ENCODE measurements at places on chromosomes 11 and 22.

DNA sequence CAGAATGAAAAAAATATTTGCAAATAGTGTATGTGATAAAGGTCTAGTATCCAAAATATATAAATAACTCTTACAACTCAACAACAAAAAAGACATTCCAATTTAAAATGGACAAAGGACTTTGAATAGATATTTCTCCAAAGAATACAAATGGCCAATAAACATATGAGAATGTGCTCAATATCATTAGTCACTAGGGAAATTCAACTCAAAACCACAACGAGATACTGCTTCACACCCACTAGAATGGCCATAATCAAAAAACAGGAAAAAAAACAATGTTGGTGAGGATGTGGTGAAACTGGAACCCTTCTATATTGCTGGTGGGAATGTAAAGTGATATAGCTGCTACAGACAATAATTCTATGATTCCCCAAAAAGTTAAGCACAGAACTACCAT lies 38.6 kb upstream of the RPS13 start:
- no peak for DNase-seq

- DNase-seq: no peak
Measured at GRCh38 chr22:44444341-44445306, 53.4 kb downstream of the RTL6 start.

- DNase-seq: no peak
Measured at GRCh38 chr11:32316858-32317642, 118.3 kb downstream of the WT1 start.

DNA sequence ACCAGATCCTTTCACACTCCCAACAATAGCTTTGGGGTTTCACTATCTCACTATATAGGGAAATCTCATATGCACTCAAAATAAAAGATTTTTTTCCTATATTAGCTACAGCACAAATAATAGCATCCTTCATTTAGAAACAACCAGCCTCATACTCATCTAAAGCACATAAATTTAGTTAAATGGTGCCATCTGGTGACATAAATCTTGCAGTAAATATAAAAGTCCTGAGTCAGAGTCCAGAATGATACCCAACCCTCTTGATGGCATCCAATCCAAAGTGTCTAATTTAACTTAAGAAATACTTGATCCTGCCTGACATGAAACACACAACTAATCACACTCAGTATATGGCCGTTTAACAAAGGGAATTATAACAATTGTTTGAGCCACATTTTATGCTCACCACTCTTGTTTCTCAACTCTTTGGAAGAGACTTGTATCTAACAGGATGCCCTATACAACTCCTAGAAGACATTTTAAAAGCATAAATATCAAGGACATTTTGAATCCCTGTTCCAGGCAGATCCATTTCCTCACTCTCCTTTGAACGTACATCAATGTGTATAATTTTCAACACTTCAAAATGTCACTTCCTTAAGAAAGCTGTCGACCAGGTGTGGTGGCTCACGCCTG lies 36.2 kb downstream of the DLG2 start:
- DNase-seq: peak; percentile 66

DNA sequence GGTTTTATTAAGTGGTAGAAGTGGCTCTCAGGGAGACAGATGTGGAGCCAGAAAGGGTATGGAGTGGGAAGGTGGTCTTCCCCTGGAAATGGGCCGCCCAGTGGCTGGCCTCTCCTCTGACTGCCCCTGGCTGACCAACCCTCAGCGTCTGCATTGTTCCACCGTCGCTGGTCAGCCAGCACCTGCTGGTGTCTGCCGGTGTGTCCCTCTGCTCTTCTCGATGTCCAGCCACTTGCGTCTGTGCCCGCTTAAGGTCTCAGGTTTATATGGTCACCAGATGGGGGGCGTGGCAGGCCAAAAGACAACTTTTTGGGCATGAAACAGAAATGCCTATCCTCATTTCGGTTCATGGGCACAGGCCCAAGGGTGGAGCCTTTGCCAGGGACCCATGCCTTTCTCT lies 1221.5 kb downstream of the JRKL start:
- no peak for DNase-seq

- peak; percentile 71 for DNase-seq
Measured at GRCh38 chr11:121802542-121802941, 313.5 kb downstream of the BLID start.

- no peak for DNase-seq
Measured at GRCh38 chr22:31393893-31394292, 5.5 kb upstream of the DRG1 start.

- no peak for DNase-seq
Measured at GRCh38 chr11:121152764-121153163, 51.7 kb downstream of the TECTA start.

DNA sequence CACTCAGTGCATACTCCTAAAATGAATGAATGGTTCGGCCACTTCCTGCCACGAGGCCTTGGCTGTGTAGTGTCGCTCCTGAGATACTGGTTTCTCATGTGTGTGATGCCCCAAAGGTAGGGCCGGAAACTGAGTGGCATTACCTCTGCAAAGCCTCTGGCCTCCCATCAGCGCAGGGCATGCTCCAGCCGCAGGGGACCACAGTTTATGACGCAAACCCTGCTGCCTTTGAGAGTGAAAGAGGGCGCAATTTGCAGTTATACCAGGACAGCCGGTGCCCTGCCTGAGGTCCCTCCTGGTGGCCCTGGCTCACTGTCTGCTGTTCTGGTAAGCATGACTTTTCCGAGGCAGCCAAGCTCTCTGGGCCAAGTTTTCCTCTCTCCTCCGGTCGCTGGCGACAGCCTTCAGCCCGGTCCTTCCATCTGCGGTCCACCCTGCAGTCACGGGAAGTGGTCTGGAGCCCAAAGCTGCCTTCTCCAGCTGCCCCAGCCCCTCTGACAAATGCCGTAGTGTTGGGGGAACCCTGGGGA lies 2.4 kb upstream of the FGF3 start:
- no peak for DNase-seq

- no peak for DNase-seq
Measured at GRCh38 chr22:24697172-24697571, 77.3 kb downstream of the PIWIL3 start.

GRCh38 chr11:89267660-89268302 lies 90.1 kb downstream of the TYR start:
- no peak for DNase-seq

DNA sequence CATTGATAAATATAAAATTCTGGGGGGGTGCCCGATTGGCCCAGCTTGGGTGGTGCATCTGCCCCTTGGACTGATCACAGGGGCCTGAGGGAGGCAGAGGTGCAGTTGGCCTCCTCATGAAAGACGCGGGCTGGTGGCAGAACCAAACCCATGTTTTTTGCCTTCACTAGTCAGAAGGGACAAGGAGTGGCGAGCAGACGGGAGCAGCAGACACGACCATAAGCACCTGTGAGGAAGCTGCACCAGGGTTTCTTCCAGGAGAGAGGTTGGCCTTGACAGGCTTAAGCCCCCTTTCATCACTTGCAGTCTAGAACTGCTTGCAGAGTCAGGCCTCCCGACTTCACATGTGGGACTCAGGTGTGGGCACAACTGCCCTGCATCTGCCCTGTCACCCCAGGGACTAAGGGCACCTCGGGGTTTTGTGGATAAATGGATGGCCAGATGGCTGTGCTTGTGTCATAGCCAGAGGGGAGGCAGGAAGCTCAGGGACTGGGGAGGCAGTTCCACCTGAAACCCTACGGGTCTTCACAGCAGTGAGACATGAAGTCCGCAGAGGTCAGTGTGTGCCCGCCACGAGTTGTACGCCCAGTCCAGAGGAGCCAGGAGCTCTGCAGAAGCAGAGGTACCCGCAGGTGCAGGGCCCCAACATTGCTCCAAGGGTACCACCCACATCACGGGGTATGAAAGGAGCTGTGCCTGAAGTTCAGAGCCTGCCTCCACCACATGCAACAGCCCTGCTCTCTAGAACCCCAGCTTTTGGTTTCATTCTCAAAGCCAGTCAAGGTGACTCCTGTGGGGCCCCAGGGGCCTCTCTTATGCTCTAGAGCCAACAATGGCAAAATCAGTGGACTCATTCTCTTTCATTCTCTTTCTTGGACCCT lies 18.2 kb upstream of the SYT13 start:
- DNase-seq: no peak

Data from eye (tissue), 1 donor.